ENCODE measurements at places on chromosomes 7 and 10.
A peak's percentile ranks its signal among the peaks of the same experiment; 100 is the strongest.

DNA sequence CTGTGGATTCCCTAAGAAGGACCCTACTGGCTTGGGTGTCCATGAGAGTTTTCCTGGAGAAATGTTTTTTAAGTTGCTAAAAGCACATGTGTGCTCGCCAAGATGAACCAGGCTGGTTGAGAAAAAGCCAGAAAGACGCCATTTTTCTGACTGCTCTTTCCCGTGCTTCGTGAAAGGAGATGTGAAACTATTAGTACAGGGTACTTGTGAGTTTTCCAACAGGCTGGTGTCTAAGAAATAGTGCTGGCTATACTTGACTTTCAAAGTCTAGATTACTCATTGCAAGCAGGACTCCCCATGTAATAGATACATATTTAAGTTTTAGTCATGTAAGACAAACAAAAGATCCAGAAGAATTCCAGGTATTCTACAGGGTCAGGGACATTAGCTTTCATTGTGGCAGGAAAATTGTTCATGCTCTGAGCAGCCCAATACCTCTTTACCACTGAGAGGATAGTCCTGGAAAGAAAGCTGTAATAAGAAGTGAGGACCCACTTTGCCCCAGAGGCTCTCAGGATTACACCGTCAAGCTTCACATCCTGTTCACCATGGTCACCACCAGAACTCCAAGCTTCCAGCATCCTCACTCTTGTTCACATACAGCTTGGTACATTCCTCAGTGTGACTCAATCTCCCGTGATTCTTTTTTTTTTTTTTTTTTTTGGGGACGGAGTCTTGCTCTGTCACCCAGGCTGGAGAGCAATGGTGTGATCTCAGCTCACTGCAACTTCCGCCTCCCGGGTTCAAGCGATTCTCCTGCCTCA lies 43.8 kb upstream of the ICA1 start:
- DNase-seq: no peak

DNA sequence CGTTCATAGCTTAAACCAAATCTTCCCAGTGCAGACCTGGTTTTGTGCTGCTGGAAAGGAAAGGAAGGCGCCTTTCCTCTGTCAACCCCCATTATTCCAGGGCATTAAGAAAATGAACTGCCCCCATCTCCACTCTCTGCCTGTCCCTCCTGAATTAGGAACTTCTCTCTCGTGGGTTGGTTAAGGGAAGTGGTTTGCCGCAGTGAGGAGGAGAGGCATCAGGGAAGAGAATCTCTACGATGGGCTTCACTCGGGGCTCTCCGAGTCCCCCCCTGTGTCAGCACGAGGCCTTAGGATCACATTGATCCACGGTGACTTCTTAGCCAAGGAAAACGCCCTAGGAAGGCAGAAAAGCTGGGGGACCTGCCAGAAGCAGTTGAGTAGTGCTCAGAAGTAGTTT lies 53.9 kb upstream of the LYZL2 start:
- DNase-seq: no peak

- DNase-seq: no peak
Observed at GRCh38 chr10:94210440-94211168, 152.1 kb downstream of the NOC3L start.

DNA sequence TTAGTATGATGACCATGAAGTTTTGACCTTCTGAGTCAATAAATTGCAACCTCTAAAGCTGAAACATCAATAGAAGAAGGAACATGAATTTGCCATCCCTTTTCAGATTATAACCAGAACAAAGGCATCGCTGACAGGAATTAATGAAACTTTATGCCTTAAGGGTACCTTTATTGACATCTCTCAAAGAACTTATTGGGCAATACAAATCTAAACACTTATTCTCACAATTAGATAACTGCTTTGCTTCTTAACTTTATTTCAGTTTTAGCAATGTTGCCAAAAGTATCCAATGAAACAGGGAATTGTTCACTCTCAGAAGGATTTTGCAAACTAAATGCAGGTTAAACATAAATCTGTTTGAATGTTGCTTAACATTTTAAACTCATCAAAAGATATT lies 116.0 kb downstream of the ELAPOR2 start:
- no peak for DNase-seq

GRCh38 chr7:111473449-111474198 lies 88.7 kb downstream of the IMMP2L start:
- no peak for DNase-seq

- no peak for DNase-seq
Observed at GRCh38 chr10:72034761-72035160, 53.6 kb downstream of the SPOCK2 start.

DNA sequence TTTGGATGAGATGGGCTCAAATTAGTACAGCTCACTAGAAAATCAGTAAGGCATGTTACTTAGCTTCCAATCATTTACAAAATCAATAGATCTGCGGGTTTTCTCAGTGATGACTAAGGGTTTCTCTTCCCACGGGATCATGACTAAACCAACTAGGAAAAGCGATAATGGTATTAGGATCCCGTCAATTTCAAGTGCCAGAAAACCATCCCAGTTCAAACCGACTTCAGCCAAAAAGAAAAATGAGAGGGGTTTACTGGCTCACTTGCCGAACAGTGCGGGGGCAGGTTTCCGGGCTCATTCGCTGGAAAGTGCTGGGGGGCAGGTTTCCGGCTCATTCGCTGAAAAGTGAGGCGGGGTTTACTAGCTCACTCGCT lies 62.1 kb upstream of the LYZL2 start:
- no peak for DNase-seq

DNA sequence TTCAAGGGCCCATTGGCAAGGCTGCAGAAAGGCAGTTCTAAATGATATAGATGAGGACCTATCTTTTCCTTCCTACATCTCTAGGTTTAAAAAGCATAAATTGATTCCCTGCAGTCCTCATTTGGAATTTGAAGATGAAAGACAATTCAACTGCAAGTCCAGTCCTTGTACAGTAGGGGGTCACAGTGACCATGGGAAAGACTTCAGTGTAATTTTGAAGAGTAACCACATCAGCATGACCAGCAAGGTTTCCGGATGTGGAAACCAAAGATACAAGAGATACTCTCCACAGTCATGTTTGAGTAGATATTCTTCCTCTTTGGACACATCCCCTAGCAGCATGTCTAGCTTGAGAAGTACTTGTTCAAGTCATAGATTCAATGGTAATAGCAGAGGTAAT lies 539.3 kb upstream of the TEX47 start:
- DNase-seq: no peak

- no peak for DNase-seq
Observed at GRCh38 chr10:96416643-96417042, 57.8 kb upstream of the OPALIN start.

GRCh38 chr10:129845111-129845753 lies 118.8 kb downstream of the EBF3 start:
- DNase-seq: peak; percentile 64

DNA sequence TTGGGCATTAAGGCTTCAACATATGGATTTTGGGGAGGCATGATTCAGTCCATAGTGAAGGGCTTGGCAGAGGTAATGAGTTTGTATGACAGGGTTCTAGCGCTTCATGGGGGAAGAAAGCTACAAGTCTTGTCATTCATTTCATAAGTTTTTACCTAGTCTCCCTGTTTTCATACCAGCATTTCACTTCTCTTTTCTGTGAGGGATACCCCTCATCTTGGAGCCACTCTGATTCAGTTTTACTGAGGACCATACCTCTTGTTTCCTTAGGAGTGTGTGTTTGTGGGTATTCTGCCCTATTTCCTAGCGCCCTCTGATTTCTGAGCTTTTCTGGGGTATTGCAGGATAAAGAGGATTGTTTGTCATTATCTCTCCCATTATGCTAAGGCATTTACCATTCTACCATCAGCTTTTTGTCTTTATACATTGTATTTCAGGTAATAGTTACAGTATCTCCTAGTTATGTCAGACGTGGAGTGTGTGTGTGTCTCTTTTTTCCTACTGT lies 6.8 kb downstream of the RSBN1L start:
- no peak for DNase-seq

DNA sequence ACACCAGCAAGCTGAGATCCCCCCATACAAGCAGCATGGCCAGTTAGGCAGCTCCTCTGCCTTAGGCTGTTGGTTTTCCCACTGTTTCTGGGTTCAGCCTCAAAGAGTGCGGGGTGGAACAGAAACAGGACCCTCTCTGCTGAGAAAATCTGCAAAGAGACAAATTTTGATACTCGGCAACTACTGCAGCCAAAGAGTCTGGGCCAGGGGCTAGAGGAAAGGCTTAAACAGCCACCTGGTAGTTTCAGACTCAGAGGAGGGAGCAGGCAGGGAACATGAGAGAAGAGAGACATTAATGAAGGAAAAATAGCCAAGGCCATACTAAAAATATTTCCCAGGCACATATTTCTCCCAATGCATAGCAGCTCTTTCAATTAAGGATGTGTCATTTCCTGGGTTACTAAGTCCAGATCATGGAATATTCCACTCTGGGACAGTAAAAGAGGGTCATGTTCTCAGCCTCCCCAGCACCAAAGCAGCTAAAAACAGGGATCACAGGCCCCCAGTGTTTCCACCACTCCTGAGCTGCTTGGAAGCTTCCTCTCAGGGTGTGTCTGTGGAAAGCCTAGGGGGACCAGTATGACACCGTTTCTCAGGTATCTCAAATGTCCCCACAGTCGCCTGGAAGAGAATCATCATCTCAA lies 29.8 kb downstream of the PDLIM1 start:
- no peak for DNase-seq

DNA sequence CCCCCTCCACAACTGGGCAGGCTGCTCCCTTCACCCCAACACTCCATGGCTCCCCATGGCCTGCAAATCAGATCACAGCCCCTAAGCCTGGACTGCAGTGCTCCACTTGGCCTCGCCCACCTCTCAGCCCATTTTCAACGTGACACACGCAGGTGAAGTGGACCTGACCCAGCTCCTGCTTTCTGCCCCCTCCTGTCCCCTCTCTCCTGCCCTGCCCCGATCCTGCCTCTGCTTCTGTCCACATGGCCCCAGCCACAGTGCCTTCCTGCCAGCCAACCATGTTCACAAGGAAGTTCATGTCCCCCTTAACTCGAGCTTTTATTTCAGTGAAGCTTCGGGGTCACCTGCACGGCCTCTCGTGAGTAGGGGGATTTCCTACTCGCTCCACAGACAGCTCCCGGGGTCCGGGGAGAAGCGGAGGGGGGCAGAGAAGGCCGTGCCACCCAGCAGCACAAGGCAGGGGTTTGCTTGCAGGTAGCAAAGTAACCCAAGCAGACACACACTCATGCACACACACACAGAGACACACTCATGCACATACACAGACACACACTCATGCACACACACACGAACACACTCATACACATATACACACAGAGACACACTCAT lies 537.5 kb downstream of the DNAJB6 start:
- no peak for DNase-seq

- no peak for DNase-seq
Observed at GRCh38 chr10:31322647-31323046, 3.6 kb downstream of the ZEB1 start.

DNA sequence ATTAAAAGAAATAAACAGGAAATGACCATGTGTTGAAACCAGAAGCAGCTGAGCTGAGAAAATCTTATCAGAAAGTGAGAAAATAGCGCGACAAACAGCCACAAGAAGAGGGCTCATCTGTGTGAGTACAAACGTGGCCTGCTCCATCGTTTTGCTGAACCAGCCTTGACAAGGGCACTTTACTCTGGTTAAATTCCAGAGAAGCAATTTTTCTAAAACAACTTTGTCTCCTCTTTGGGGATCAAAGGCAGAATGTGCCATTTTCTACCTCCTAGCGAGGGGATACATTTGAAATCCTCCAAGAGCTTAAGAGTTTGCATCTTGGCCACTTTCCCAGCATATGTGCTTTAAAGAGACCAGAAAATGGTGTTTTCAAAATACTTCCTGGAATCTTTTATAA lies 51.3 kb upstream of the VIPR2 start:
- no peak for DNase-seq

DNA sequence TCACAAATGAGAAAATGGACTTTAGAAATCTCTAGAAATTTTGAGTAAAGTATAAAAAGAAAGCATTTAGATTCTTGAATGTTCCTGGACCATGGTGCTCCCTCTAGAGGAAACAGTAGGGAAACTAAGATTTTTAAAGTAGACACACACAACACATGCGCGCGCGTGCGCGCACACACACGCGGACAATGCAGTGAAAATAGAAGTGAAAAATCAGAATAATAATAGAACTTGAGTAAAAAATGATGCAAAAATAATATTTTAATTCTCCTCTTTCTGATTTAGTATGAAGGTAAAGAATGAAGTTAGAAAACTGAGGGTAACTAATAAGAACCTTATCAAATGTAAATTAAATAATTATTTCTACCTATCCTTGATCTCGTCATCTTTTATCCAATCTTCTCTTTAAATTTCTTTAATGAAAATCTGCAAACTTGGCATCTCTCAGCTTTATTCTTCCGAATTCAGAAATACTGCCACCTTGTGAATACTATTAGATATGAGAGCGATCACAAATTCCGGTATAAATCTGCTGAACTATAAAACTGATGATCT lies 117.0 kb upstream of the AMPH start:
- no peak for DNase-seq

DNA sequence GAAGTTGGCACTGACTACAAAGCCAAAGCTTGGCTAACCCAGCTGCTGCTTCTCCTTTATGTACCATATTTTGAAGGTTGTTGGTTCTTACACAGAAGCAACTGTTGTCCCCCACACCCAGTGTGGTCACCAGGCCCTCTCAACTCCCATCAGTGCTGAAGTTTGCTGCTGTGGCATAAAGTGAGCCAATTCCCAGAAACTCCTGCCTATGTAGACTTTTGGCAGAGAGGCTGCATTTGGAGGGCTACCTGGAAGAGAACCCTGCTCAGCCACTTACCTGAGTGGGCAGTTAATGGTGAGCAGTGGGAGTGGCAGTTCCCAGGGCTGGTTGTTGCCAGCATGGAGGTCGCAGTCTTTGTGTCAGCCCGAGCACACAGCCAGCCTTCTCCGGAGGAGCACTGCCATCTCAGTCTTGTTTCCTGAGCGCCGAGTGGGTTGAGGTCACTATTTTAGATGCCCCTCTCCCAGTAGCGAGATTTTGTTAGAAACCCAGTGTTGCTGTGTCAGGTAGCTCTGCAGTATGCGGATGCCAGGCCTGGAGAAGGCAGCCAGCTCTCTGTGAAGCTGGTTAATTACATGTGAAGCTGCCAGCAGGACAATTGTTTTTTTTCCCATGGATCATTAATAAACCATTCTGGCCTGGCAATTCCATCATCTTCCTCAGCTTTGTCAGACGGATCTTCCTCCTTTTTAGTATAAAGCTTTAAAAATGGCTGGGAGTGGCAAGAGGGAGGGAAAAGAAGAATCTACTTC lies 24.5 kb downstream of the LRRC4 start:
- DNase-seq: no peak

DNA sequence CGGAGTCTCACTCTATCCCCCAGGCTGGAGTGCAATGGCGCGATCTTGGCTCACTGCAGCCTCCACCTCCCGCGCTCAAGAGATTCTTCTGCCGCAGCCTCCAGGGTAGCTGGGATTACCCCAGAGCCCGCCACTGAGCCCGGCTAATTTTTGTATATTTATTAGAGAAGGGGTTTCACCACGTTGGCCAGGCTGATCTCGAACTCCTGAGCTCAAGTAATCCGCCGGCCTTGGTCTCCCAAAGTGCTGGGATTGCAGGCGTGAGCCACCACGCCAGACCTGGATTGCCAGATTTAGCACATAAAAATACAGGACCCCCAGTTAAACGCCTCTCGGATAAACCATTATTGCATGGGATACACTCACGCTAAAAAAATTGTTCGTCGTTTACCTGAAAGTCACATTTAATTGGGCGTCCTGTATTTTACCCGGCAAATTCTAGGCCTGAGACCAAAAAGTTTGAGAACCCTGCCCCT lies 375 bp upstream of the GATAD1 start:
- peak; percentile 60 for DNase-seq
